Nephron progenitor cell (in vitro differentiated cells): ENCODE measurements at places on chromosomes 5 and 9.

GRCh38 chr5:97846643-97847042, 663.6 kb upstream of the RIOK2 start:
- DNase-seq: no peak

DNA sequence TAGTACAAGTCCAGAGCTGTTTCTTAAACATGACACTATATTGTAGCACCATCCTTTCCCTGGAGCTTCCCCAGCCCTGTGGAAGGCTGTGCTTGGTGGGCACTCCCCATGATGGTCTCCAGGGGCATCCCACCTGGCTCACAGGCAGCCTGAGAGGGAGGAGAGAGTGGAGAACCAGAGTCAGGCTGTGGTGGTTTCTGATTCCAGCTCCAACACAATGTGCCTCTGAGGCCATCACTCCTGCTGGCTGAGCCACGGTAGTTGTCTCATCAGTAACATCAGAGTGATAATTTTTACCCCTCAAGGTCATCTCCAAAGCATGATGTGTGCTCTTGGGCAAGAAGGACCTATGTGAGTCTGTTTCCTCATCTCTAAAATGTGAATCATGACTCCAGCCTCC, 398.0 kb downstream of the CDK5RAP2 start:
- DNase-seq: no peak

DNA sequence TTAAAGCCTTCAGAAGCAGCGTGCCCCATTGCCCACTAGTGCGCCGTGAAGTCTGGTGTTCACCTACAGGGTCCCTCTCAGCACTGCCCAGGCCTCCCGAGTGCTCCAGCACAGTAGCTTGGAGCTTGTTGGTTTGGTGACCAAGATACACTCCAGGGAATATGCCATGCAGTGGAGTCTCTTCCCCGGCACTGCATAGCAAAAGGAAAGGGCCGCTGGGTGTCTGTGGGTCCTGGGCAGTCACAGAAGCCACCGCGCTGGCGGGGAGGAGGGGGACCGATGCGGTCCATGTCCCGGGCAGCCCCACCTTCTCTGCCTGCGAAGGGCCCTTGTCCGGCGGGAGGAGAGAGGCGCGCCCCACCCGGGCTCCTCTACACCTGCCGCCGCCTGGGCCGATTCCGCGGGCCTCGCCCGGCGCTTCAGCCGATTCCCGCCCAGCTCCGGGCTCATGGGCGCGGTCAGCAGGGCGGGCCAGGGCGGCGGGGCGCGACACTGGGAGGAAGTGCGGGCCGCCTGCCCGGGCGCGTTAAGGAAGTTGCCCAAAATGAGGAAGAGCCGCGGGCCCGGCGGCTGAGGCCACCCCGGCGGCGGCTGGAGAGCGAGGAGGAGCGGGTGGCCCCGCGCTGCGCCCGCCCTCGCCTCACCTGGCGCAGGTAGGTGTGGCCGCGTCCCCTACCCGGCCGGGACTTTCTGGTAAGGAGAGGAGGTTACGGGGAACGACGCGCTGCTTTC, at the start of gene SYK:
SYK (plus strand) TSS at position 579 of the 732 bp plus-strand sequence. CDS start 42,080 bp downstream, outside the sequence.
- peak; percentile 57 for DNase-seq

GRCh38 chr5:133032852-133033742, 6.7 kb upstream of the ZCCHC10 start:
- no peak for DNase-seq

- DNase-seq: peak; percentile 50
Observed at GRCh38 chr9:14314424-14314928, 535 bp upstream of the NFIB start.

DNA sequence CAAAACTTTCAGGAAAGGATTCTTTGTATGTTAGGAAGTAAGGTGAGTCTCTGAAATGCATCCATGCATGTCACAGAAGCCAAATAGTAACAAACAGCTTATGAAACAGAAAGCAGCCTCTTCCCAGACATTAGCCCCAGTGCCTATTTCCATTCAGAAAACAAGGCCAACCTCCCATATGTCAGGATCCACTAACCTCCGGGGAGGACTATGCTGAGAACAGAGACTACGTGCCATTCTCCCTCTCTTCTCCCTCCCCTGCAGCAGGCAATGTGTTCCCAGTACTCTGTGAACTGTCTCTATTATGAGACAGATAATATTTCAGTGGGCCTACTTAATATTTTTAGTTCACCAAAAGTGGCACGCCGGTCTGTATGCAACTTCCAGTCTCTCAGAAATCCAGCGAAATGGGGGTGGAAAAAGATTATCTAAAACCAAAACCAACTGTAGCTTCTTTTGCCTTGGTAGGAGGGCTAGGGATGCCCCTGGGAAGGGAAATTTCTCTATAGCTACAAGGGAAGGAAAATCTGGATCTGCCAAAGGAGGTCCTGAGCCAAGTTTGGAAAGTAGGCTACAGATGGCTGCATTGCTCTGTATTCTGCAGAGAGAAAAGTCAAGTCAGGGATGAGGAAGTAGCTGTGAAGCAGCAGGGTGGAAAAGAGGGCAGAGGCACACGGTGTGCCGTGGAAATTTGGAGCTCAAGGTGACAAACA, 42.0 kb downstream of the VLDLR start:
- DNase-seq: no peak
